ENCODE measurements at places on chromosomes 2 and 18. TPM values are rescaled to one million over a fixed set of nuclear protein-coding genes. Genes with fewer than 3 reads are reported as not detected.

ABCB6 gene
- total RNA-seq, result 29.5 TPM

ANKRD30BL gene
- not detected for total RNA-seq

LRRTM1 gene
- total RNA-seq, result not detected

ANO7 gene
- 1.00 TPM for total RNA-seq

ARHGEF33 gene
- total RNA-seq, result 0.12 TPM

GALNT5 gene
- total RNA-seq, result 11.3 TPM

SOX11 gene
- not detected for total RNA-seq

BMP10 gene
- total RNA-seq, result not detected

CCDC150 gene
- not detected for total RNA-seq

ST6GAL2 gene
- total RNA-seq, result 4.7 TPM

IKZF2 gene
- 7.6 TPM for total RNA-seq

ABCB11 gene
- total RNA-seq, result 0.37 TPM

CNOT9 gene
- 32.8 TPM for total RNA-seq

C1QL2 gene
- total RNA-seq, result not detected

UGT1A9 gene
- not detected for total RNA-seq

HRH4 gene
- not detected for total RNA-seq

CLK1 gene
- 43.6 TPM for total RNA-seq

RGPD8 gene
- 6.4 TPM for total RNA-seq

CHRND gene
- total RNA-seq, result not detected

CAVIN2 gene
- 15.7 TPM for total RNA-seq

FAM124B gene
- 0.39 TPM for total RNA-seq

C1GALT1C1L gene
- 0.25 TPM for total RNA-seq

ARHGAP28 gene
- 21.3 TPM for total RNA-seq

CHRNG gene
- total RNA-seq, result not detected

TRIB2 gene
- 49.5 TPM for total RNA-seq

SPATA3 gene
- not detected for total RNA-seq

RNF152 gene
- 2.3 TPM for total RNA-seq

CHMP1B gene
- 38.2 TPM for total RNA-seq

GALM gene
- total RNA-seq, result 21.0 TPM

IL36G gene
- not detected for total RNA-seq

GALR1 gene
- total RNA-seq, result not detected

GAREM2 gene
- 4.2 TPM for total RNA-seq

ATOH8 gene
- total RNA-seq, result 31.2 TPM

EGR4 gene
- total RNA-seq, result not detected
